Stimulated activated CD8-positive, alpha-beta memory T cell treated with anti-CD3 and anti-CD28 coated beads, Interleukin-4, amount 100 ng/mL, for 4 hours (primary cell): ENCODE measurements at places on chromosomes 3 and 15.

DNA sequence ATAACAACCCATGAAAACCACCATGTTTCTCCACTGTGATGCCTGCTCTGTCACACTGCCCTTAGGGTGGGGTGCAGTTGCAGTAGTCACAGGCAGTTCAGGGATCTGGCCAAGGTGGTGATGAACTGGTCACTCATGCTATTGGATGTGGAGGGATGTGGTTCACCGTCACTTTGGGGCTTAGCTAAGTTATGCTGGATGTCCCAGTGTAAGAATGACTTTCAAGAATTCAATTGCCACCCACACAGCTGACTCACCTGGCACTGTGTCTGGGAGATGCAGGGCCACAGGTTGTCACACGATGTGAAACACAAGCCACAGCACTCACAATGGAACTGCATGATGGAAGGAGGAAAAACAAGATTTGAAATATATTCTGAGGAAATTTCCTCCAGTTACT is 146.1 kb upstream of the CTNNB1 start:
- DNase-seq = no peak

DNA sequence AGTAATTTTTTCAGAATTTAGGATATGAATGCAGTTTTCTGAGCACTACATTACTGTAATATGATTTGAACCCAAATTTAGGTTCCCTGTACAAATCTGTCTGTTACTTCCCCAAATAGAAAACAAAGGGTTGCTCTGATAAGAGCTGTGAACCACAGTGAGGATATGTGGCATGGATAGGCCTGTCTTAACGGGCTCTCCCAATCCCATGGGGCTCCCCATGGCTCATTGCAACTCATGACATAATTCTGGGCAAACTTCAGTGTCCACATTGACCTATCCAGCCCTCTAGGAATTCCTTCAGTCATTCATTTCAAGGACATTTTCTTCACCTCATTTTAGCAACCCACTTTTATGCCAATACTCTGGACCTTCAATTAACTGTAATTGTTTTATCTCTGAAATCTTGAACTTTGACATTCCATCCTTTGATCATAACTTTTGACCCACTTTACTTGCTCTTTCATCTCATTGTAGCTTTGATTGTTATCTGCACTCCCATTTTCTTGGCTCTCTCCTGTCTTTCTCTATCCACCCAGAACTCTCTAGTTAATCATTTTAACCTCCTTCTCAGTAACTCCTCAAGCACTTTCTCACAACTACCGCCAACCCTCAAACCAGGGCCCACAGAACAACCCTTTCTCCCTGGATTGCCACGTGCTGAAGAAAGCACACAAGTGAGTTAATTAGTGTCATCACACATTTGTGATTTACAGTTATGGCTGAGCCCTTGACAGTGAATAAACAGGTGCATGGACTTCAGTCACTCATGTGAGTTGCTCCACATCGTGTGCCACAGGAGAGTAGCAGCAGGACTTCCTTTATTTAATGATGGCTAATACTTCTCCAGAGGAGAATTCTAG is 94.9 kb upstream of the AADACL2 start:
- no peak for DNase-seq

- no peak for DNase-seq
These were observed 28.6 kb downstream of the WNT7A start for GRCh38 chr3:13851091-13851849.

DNA sequence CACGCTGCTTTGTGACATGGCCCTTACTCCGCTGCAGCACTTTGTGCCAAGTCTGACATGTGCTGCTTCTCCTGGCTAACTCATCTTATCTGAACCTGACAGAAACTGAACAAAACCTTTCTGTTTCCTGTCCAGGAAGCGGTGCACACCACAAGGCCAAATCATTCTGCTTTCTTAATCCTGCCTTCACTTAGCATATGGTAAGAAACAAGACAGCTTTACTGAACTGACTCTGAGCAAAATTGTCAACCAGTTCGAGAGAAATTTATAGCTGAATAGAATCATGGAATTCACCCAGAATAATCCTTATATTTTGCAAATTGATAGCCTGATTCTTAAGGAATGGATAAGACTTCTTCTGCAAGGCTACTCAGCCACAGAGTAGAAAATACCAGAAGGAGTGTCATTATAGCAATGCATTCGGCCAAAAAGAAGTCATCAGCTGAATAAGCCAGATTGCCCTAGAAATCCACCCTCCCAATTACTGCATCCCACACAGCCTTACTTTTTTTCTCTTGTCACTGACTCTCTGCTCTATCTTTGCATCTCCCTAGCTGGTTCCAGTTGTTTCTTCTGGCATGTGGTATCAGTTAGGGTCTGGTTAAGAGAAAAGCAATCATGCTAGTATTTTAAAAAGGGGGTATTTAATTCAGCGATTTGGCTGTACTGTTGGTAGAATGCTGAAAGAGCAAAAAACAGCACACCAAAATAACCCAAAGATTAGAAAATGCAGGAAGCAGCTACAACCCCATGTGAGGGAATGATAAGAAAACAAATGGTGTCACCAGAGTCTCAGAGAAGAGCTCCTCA is 41.6 kb upstream of the STRIT1 start:
- DNase-seq = no peak

- no peak for DNase-seq
These were observed 155.3 kb downstream of the TBL1XR1 start for GRCh38 chr3:177041730-177042551.

- no peak for DNase-seq
These were observed 168.1 kb upstream of the LRRN1 start for GRCh38 chr3:3631114-3631513.
